Smooth muscle cell of bladder (primary cell): ENCODE measurements at places on chromosomes 12 and 14. TPM values are rescaled to one million over a fixed set of nuclear protein-coding genes. Genes with fewer than 3 reads are reported as not detected.

The CDK2 gene
- total RNA-seq = 7.1 and 8.5 TPM in 2 replicates

The SLC5A8 gene
- total RNA-seq = not detected in 2 replicates

The CAPZA3 gene
- 0.14 TPM in 1 of 2 replicates, not detected in the other for total RNA-seq

The RGS6 gene
- total RNA-seq = not detected in 2 replicates

The RHEBL1 gene
- 0.28 TPM in 1 of 2 replicates, not detected in the other for total RNA-seq

The CIROP gene
- total RNA-seq = under 0.01 and 0.18 TPM in 2 replicates
